Keratinocyte (primary cell): ENCODE measurements at places on chromosomes 5 and 9.

DNA sequence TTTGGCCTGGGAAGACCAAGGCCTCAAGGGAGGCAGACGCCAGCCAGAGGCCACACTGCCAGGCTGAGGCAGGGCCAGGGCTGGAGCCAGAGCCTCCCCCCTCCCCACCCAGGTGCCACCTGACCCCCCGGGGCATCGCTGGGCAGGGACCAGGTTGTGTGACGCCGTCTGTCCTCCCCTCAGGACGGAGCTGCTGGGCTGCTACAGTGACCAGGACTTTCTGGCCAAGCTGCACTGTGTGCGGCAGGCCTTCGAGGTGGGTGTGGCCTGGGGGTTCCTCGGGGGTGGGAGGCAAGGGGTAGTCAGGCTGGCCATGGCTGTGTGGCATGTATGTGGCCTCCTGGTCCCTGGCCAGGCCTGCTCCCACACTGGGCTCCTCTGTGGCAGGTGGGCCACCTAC lies 17.9 kb upstream of the DOLPP1 start:
- DNase-seq = no peak

DNA sequence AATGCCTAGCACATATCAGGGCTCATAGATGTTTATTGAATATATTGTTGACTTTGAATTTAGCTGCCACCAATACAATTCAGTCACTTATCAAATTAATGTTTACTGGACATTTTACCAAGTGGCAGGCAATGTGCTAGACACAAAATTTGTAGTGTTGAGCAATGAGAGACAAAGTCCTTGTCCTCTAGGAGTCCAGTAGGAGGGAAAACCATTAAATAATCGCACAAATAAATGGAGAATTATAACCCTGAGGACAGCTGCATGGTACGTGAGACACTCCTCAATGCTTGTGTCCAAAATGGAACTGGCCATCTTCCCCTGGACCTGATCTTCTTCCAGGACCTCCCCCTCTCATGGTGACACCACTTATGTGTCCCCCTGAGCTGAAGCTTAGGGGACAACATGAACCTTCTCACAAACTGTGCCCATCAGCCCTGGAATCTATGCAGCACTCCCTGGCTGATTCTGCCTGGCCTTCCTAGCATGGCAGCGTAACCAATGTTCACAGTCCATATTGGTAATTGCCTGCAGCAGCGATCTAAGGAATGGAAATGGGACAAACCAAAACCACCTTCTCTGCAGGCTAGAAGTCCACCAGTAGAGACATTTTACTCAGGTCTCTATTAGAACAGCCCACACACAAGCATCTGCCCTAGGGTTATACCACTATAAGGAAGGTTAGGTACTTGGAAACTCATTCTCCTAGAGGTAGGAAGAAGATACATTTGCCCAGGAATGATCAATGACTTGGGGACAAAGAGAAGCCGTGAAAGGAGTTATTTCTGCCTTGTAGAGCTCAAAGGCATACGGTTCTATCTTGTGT lies 75.5 kb downstream of the FGF1 start:
- DNase-seq = no peak

DNA sequence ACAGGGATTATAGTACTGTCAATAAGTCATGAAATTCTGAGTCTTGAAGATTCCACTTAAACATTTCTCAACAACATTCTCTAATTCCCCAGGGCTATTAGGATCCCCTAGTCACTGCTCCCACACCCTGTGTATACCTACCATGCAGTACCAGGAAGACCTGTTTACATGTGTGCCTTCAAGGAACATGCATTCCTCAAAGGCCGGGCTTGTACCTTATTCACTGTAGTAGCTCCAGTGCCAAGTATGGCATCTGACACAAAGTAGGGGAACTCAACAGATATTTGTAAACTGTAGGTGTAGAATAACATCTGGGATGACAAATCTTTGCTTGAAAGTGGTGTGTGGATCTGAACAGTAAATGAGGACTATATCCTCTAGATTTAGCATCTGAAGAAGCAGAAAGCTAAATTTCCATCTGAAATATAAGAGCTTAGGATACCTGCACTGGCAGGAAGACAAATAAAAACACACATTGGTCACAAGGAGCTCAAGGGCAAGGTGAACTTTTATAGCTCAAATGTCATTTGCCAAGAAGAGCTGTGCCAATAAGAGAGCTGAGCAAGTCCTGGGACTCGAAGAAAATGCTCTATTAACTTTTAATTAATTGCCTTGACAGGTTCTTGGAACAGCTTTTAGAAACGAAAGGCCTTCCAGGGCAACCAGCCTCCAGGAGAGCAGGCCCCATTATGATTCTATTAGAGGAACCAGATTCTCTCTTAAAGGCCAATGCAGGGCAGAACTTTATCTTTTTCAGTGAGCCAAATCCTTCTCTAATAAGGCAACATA lies 52.3 kb upstream of the MYOT start:
- no peak for DNase-seq

- DNase-seq = no peak
Observed at GRCh38 chr9:72305707-72306106, 59.3 kb downstream of the ZFAND5 start.

- DNase-seq = no peak
Observed at GRCh38 chr5:31107091-31107518, 86.4 kb upstream of the CDH6 start.

- DNase-seq = no peak
Observed at GRCh38 chr9:106333481-106333880, 529.5 kb upstream of the ZNF462 start.

- DNase-seq = peak; percentile 11
Observed at GRCh38 chr5:6759401-6759800, 46.2 kb downstream of the TENT4A start.

DNA sequence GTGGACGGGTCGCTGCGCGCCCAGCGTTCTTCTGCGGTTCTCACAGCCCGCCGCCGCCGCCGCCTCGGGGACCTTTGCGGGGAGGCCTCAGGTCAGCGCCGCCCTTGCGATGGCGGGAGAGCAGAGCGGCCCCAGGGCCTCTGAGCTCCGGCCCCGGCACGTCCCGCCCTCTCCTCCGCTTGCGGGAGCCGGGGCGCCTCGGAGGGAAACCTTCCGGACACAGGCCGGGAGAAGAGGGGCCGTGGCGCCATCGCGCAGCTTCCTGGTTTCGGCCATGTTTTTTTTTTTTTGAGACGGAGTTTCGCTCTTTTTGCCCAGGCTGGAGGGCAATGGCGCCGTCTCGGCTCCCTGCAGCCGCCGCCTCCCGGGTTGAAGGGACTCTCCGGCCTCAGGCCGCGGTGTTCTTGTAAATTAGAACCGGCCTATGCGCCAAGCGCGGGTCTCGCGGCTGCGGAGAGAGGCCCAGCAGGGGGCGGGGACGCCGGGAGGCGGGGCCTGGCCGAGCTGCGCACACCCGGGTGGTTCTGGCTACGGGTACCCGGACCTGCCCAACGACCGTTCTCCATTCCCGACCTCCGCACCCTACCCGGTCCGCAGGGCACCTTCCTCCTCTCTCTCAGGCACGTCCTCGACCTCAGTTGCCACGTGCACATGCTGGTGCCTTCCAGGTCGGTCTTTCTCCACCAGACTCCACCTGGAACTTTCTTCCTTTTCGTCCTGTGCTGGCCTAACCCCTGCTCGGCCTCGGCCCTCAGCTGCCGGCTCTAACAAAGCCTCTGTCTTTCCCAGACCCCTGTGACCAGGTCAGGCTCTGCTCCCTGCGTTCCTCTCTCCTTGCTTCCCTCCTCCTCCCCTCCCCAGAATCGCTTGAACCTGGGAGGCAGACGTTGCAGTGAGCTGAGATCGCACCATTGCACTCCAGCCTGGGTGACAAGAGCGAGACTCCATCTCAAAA lies 28.8 kb upstream of the MGAT1 start:
- peak; percentile 23 for DNase-seq

DNA sequence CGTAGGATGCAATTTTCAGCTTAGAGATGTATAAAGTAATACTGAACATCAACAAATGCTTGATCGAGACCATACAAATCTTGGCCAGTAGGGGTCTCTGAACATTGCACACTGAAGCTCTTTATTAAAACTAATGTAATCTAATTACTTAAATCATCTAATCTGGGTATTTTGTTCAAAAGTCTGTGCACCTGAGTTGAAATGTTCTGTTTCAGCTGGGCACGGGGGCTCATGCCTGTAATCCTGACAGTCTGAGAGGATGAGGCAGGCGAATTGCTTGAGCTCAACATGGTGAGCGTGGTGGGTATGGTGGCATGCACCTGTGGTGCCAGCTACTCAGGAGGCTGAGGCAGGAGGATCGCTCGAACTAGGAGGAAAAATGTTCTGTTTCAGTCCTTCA lies 41.0 kb downstream of the ESM1 start:
- no peak for DNase-seq

- DNase-seq = no peak
Observed at GRCh38 chr5:141518618-141519015, 29.7 kb downstream of the PCDHGC5 start.

GRCh38 chr5:141654298-141654697 lies 3.1 kb upstream of the FCHSD1 start:
- no peak for DNase-seq

DNA sequence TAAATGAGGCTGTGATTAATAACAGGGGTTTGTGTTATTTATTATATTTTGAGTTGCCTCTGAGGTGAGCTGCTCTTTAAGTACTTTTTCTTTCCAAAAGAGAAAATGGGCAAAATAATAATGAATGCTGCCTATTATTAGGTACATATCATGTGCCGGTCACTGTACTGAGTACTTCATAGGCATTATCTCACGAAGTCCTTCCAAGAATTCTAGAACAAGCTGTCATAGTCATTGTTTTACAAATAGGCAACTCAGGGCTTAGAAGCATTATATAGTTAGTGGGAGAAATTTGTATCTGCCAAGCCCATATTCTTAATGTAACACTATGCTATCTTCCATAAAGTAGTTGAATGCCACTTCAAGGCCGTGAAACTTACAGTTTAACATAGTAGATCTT lies 628.7 kb downstream of the CCDC171 start:
- no peak for DNase-seq

DNA sequence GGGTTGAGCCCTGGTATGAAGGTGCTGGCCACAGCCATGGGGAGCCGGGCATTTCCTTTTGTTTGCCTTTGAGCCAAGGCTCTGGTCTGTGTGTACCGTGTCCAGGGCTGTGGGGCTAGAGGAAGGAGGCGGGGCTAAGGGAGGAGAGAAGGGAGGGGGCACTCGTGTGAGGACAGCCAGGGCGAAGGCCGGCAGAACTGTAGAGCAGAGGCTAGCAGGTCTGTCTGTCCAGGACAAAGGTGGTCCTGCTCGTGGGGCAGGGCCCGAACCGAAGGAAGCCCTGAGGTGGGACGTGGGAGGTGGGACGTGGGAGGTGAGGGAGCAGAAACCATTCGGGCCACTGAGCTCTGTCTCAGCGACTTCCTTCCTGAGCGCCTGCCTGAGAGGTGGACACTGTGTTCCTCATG lies 41.3 kb upstream of the TESK1 start:
- DNase-seq = no peak

DNA sequence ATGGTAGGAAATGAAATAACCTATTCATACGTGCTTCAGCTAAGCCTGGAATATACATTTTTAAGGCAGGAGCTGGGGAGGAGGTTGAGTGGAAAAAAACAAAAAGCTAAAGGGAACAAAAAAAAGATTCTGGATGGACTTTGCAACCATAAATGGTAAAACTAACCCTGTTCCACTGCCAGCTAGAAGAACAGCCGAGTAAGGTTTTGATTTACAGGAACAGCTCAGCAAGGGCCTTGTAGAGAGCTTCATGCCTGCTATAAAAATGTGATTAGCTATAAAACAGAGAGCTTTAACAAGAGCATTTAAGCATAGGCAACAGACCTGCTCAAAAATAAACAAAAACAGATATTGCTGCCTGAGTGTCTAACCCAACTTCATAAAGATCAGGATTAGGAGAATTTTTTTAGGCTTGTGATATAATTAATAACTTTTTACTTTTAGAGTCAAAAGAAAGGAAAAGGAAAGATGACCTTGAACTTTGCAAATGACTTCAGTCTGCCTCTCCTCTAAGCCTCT lies 194.8 kb downstream of the FBXL7 start:
- DNase-seq = no peak

GRCh38 chr9:17723656-17724055 lies 144.8 kb downstream of the SH3GL2 start:
- DNase-seq = no peak

DNA sequence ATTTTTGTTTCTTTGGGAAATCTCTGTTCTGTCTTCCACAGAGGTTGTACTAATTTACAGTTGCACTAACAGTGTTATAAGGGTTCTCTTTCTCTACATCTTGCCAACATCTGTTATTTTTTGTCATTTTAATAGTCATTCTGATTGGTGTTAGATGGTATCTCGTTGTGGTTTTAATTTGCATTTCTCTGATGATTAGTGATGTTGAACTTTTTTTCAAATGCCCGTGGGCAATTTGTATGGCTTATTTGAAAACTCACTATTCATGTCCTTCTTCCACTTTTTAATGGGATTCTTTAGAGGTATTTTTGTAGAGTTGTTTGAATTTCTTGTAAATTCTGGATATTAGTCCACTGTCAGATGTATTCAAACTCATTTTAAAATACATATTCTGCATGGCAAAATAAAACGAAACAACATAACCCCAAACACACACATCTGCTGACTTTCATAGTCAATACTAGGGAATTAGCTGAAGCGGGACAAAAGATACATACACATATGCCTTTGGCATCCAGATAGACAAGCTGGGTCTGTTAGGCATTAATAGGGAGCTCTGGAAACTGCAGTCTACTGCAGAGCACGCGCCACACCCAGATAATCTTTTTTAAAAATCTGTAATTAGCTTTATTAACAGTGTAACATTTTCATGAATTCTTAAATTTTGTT lies 5.8 kb upstream of the SPATA31C2 start:
- no peak for DNase-seq

GRCh38 chr5:178432421-178433272 lies 157.5 kb downstream of the COL23A1 start:
- no peak for DNase-seq

DNA sequence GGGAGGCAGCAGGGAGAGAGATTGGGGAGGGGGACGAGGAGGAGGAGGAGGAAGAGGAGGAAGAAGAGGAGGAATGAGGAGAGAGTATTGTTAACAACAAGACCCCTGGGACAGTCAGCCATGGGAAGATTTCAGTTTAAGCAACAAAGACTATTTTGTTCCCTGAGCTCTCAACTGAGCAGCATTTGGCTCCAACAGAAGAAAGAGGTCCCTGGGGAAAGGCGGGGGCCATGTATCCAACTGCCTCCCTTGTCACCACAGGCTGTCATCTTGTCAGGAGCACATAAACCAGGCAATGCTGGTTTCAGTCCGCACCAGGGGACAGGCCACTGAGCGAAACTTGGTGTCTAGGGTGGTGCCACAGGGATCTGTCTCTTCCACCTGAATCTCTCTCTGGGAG lies 316.1 kb downstream of the TLE1 start:
- no peak for DNase-seq
